Body of pancreas (tissue), 4 donors: ENCODE measurements at places on chromosomes 6 and 20.

- peak; percentile 79 for DNase-seq
Observed at GRCh38 chr6:20877008-20877937, 343.0 kb downstream of the CDKAL1 start.

GRCh38 chr6:7469696-7470095 lies 71.8 kb upstream of the DSP start:
- DNase-seq, result no peak

DNA sequence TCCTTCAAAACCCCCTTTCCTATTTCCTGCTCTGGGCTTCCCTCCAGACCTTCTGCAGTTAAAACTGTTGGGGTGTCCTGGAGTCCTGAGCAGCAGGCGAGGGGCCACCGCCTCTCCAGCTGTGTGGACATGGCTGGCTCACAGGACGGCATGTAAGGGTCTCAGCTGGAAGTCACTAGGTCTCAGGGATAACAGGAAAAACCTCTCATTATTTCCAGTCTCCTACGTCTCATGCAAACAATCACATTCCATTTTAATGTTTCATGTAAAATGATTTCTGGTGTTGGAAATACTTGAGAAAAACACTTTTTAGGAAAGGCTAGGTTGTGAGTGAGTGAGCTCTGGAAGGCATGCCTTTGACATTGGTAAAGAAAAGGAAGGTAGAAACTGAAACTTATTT lies 158.7 kb downstream of the SCML4 start:
- DNase-seq, result no peak

GRCh38 chr6:166318649-166319600 lies 10.7 kb upstream of the PRR18 start:
- DNase-seq, result no peak

DNA sequence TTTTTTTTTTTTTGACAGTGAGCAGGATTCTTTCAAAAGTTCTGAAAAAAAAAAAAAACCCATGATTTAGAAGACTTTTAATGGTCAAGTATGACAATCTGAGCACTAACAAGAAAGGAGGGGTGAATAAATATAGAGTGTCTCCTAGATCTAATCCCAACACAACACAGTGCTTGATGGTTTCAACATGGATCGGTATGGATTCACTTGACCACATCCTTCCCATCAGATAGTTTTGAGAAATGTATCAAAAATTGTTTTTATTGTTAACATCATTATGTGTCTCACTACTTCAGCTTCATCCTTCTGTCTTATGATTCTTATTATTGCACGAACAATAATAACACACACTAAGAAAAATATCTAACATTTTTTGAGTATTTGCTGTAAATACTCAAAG lies 21.0 kb downstream of the KIF13A start:
- no peak for DNase-seq

- no peak for DNase-seq
Observed at GRCh38 chr6:160319246-160319645, 28.9 kb upstream of the SLC22A3 start.

DNA sequence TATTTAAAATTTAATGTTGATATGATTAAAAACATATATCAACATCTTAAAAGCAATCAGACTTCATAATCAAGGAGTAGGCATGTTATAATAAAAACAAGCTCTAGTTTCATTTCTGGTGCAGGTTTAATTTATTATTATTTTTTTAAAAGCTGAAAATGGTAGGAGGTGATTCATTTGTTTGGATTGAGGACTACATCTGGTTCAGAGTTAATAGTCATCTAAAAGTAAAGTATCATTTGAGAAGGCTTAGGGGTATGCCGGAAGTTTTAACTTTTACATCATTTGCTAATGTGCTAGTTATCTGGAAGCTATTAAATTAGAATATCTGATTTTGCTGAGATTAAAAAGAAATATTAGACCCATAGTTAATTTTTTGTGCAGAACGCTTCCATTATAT lies 169.5 kb upstream of the LAMA2 start:
- DNase-seq, result no peak

GRCh38 chr20:22563062-22563965 lies 21.1 kb downstream of the FOXA2 start:
- no peak for DNase-seq
